ENCODE measurements at places on chromosomes 7 and 10.

GRCh38 chr7:97847791-97848190 is 24.4 kb downstream of the ASNS start:
- DNase-seq: no peak

DNA sequence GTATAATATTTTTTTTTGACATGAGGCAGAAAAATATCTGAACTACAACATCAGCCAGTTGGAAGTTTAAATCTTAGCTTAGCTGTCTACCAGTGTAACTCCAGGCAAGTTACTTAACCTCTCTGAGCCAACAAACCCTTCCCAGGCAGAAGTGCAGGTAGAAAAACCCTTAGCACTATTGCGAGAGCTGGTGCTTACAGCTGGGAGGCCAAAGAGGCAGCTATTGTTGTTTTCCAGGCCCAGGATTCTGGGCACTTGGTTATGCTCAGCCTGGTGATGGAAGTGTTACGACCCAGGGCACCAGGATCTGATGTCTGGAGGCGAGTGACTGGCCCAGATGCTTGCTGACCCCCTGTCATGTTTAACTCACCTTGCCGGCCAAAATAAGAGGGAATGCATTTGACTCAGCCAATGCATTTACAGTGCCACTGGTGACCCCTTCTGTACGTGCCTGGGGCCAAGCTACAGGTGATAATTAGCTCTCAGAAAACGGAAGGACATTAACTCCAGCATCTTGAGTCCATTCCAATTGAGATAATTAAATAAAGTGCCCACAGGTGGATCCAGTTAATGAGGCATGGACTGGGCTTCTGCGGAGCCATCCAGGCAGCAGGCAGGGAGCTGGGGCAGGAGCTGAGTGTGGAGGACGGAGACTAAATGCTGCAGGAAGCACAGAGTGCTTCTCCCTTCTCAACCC is 126.5 kb upstream of the HABP2 start:
- no peak for DNase-seq

DNA sequence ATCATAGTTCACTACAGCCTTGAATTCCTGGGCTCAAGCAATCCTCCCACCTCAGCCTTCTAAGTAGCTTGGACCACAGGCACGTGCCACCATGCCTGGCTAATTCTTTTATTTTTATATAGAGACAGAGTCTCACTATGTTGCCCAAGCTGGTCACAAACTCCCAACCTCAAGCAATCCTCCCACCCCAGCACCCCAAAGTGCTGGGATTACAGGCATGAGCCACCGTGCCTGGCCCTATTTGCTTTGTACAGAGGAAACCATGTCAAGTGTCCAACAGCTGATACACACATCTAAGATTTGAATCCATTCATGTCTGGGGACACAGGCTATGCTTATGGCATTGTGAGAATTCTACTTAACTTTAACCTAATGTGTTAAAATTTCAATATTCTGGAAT is 29.9 kb upstream of the MPP7 start:
- no peak for DNase-seq

- no peak for DNase-seq
Observed at GRCh38 chr10:93255546-93255945, 181.9 kb downstream of the CYP26A1 start.

GRCh38 chr7:108145401-108145800 is 15.2 kb upstream of the LAMB4 start:
- DNase-seq: no peak

Measured in stimulated activated CD4-positive, alpha-beta T cell treated with anti-CD3 and anti-CD28 coated beads, TNF-alpha, amount 100 ng/mL, for 4 hours (primary cell).